IPS DF 6.9 (cell line): ENCODE measurements at places on chromosomes 5 and 9.

DNA sequence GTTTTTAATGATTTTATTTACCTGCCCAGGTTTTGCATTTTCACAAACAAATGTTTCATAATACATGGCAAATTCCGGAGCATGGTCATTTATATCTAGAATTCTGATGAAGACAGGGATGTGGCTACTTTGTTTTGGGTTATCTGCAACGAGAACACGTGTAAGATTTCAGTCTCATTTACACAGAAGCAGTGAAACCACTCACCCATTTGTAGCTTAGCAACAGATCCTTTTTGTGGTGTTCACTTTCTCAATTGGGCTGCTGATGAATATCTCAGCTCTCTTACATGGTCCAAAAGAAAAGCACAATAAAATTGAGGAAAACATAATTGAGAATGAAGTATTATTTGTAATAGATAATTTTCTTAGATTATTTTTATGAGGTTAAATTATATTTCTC, 148.6 kb downstream of the CDH9 start:
- DNase-seq, result no peak

- DNase-seq, result no peak
Measured at GRCh38 chr5:172940268-172941066, 18.8 kb upstream of the RPL26L1 start.

DNA sequence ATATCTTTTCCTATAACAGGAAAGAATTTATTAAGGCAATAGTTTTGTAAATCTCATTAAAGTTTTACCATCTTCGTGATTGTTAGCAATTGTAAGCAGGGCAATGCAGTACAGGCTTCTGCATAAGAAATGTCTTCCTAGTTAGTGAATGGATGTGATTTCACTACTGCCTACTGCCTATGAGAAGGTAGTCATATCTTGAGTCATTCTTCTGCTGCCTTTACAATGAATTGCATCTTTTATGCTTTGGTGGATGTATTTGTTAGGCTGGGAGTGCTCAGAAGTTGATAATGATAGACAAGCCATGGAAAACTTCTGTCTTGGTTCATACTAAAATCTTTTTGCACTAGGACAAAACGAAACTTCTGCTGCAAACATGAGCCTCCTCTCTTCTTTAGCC, 128.0 kb downstream of the ADAMTSL1 start:
- no peak for DNase-seq

DNA sequence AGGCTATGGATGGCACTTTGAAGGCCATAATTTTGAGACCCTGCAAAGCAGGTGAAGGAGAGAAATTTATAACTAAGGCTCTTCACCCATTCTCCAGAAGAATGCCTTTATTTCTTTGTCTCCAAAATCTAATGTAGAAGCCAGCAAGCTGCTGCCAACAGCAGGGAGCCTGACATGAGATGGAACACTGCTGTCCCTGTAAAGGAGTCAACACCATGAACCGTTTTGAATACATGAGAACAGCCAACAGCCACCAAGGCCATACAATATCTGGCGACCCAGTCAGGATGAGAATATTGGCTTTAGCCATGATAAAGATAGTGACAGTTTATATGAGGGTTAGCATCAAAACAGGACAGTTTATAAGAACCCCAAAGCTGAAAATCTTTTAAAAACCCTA, 121.2 kb upstream of the LIFR start:
- DNase-seq, result no peak

DNA sequence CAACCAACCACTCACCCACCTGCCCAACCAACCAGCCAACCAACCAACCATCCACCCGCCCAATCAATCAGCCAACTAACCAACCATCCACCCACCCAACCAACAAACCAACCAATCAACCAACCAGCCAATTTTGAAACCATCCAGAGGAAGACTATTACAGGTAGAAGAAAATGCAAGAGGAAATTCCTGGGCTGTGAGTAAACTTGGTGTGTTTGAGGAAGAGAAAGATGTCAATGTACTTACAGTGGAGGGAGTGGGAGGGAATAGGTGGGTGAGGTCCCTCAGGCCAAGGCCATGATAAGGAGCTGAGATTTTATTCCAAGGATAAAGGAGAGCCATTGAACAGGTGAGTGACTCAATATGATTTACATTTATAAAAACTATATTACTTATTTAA, 30.4 kb downstream of the C9orf57 start:
- no peak for DNase-seq

GRCh38 chr9:135253305-135254004, 166.0 kb downstream of the OLFM1 start:
- DNase-seq, result no peak

DNA sequence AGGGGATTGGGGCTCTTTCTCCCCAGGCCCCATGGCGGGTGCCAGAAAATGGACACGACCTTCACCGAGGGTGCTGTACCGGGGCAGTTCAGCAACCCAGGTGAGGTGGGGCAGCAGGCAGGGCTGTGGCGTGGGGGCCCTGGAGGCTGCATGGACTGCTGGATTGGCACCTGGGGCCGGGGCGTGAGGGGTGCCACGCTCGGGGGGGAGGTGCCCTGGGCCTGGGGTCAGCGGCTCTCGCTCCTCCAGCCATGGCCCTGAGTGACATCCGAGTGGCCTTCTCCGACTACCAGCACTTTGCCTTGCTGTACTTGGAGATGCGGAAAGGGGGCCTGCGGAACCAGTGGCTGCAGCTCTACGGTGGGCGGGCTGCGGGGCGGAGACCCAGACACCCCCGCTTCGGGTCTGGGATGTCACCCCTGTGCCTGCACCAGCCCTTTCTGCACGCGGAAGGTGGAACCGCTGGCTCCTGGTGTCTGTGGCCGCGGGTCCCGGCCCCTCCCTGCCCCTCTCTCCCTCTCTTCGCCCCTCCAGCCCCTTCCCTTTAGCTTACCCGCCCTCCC, 1.8 kb downstream of the LCNL1 start:
- DNase-seq, result no peak

DNA sequence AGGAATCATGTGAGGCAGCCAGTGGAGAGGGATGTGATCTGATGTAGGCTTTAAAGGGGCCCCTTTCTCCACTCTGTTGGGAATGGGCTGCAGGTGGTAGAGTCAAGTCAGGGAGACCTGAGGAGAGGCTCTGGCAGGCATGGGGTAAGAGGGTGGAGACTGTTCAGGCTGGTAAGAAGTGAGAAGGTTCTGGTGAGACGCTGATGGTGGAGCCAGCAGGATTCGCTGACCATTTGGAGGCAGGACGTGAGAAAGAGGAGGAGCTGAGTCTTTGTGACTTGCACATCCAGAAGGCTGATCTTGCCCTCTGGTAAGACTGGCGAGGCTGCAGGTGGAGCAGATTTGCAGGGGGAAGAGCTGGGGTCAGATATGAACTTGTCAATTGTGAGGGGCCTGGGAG, 248.0 kb downstream of the NSG2 start:
- no peak for DNase-seq

- DNase-seq, result no peak
Measured at GRCh38 chr5:168315416-168316138, 24.1 kb downstream of the WWC1 start.

- no peak for DNase-seq
Measured at GRCh38 chr5:4896328-4896727, 243.8 kb upstream of the ADAMTS16 start.

DNA sequence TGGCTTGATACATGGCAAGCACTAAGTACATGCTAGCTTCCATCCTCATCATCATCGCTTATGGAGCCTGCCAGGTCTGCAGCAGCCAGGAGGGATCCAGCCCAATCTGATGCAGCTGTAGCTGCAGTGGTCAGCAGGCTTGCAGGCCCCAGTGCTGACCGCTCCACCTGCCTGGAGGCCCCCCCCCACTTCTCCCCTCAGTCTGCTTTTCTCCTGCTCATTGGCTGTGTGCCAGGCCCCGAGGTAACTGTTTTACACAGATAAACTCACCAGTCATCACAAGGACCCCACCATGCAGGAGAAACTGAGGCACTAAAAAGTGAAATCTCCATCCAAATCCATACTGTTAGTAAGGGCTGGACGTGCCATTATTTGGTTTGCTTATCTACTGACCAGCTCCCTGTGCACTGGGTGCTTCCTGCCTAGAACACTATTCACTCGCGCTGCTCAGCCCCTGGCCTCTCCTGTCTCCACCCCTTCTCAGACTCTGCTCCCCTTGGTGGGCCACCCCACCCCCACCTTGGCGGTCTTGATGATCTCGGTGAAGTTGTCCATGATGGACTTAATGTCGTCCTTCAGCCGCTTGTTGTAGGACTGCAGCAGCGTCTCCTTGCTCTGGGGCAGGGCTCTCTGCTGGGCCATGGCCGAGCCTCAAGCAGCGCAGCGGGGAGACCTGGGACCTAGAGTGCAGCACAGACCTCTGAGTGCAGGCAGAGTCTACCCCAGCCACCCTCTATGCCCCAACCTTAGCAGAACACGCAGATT, 1.7 kb downstream of the MED22 start:
- DNase-seq, result no peak

DNA sequence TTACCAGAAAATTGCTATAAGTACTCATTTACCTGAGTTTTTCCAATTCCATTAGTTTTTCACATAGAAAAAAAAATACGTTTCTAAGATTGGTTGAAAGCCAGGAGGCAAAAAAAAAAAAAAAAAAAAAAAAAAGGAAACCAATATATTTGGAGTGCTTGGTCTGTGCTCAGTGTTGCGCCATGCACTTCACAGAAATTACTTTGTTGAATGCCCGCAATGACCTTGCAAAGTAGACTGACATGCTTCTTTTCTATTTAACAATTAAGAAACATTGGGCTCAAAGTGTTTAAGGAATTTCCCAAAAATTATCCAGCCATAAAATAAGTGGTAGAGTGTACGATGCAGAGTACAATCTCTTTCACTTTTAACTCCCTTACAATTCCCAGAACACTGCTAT, 65.2 kb upstream of the PAPPA start:
- DNase-seq, result no peak

DNA sequence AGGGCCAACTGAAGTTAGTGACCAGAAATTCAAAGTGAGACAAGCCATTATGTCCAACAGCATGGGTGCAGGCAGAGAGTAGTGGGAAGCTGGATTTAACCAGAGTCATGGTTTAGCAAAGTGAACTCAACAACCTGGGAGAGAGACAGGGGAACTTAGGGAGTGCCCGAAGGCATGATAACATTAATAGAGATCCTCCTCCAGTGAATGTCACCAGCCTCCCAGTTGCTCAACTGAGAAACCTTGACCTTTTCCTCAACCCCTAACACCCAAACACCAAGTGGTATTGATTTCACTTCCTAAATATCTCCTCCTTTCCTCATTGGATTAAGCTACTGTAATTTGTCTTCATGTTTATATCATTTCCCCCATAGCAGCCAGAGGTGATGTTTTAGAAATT, 42.6 kb downstream of the HMGCS1 start:
- DNase-seq, result no peak

DNA sequence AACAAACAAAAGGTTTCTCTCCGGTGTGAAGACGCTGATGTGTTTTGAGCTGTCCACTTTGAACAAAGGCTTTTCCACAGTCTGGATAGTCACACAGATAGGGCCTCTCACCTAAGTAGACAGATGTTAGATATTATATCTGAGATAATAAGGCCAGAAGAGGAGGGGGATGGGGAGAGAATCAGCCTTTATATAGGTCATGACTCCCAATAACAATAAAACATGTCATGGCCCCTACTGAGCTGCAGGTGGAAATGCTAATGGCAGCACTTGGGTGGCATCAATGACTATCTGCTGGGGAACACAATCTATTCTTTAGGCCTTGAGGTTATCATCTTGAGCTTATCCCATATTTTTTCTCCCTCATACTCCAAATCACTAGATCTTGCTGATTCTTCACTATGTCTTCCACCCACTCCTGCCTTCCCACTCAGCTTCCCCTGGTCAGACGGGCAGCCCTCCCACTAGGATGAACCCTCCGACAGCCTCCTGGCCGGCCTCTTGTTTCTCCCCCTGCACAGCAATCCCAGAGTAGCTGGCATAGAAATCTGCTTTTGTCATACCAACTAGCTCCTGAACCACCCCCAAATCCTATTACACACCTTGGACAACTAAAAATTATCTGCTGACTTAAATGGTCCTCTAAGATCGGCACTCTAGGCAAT, 11.5 kb upstream of the SLC35D2 start:
- DNase-seq, result no peak

DNA sequence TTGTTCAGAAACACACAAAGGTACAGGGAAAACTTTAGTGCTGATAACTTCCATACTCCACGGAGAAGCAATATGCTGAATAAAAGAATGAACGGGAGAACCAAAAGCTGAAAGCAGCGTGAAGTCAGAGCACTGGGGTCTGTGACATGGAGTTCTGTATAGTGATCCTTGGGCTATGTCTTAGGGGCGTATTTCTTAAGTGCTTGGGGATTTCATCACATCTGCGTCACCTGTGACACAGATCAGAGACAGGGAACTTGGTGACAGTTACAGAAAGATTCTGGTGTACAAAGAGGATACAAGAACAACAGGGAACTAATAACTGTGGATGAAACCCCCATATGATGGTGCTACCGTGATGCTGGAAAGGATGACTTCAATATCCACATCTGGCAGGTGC, 81.9 kb downstream of the MARCHF3 start:
- no peak for DNase-seq

GRCh38 chr9:137319739-137320551, 17.9 kb upstream of the NRARP start:
- DNase-seq, result no peak

- DNase-seq, result no peak
Measured at GRCh38 chr9:127917603-127918002, 762 bp upstream of the ST6GALNAC4 start.

DNA sequence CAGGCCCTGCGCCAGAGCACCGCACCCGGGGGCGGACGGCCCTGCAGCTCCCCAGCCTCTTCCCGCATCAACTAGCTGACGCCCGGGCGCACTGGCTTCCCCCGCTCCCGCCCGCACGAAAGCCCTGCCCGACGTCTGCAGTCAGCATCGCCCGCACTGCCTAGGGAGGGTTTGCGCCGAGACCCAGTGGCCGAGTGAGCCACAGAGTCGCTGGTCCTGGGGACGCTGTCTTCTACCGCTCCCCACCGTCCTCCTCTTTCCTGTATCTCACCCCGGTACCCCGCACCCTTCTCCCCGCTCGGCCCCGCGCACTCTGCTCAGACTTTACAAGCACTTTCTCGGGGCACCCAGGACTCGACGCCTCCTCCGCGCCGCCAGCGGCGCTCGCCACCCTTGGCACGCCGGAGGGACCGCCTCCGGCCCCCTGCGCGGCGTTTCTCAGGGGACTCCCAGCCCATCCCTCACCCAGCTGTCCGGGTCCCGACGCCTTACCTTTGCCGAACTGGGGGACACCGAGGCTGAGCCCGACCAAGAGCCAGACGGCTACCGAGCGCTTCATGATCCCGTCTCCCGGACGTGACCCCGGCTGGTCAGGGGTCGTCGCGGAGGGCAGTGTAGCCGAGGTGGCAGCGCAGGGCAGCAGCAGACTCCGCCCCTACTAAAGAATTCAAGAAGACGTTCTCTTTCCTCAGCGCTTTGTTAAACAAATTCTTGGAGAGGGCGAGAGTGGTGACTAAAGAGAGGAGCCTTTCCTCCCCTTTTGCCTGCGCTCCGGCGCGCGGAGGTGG, 670 bp downstream of the EDIL3 start:
- no peak for DNase-seq

GRCh38 chr9:112884101-112884500, 6.6 kb downstream of the SLC46A2 start:
- no peak for DNase-seq

GRCh38 chr9:16312962-16313546, 557.4 kb downstream of the BNC2 start:
- no peak for DNase-seq

GRCh38 chr9:90855208-90855902, 53.7 kb downstream of the SYK start:
- DNase-seq, result no peak

GRCh38 chr9:1332156-1332555, 282.0 kb downstream of the DMRT2 start:
- no peak for DNase-seq
